ENCODE measurements at places on chromosomes 16 and 17.

DNA sequence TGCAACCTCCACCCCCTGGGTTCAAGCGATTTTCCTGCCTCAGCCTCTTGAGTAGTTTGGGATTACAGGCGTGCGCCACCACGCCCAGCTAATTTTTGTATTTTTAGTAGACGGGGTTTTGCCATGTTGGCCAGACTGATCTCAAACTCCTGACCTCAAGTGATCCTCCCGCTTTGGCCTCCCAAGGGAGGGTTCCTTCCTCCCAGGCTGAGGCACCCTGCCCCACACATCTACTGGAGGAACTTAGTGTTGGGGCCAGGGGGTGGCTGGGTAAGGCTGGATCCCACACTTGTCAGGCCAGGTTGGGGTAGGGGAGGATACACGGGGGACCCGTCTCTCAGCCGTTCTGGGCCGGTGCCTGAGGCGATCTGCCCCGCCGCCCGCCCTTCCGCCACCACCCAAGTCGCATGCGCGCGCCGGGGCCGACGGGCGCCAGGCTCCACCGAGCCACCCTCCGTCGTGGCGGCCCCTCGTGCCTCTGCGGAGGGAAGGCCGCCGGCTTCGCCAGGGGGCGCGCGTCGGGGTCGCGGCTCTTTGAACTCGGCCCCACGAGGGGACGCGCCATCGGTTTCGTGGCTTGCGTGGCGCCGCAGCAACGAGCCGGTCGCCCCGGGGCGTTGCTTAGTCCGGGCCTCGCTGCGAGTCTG is 15.9 kb downstream of the GRB7 start:
- no peak for DNase-seq

GRCh38 chr17:82349287-82349701 is 9.8 kb upstream of the TEX19 start:
- no peak for DNase-seq

GRCh38 chr17:58200024-58200633 is 7.6 kb downstream of the EPX start:
- DNase-seq = peak; percentile 54

- DNase-seq = no peak
These were observed 15.3 kb downstream of the XPO6 start for GRCh38 chr16:28196387-28196987.

DNA sequence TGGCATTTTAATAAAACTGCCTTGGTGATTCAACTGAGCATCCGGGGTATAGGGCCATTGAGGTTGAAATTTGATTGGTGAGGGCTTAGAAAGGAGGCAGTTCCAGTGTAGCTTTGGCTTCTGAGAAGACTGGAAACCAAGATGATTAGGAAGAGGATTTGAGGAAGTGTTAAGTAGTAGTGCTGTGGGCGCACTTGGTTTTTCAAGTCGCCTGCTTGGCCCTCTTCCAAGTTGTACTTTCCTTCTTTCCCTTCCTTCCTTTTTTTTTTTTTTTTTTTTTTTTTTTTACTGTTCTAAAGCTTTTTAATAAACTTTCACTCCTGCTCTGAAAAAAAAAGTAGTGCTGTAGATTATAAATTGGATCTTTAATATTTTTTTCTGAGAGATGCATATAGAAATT is 320.5 kb downstream of the UTP18 start:
- no peak for DNase-seq

GRCh38 chr16:2898831-2899563 is 12.7 kb upstream of the FLYWCH1 start:
- DNase-seq = no peak

DNA sequence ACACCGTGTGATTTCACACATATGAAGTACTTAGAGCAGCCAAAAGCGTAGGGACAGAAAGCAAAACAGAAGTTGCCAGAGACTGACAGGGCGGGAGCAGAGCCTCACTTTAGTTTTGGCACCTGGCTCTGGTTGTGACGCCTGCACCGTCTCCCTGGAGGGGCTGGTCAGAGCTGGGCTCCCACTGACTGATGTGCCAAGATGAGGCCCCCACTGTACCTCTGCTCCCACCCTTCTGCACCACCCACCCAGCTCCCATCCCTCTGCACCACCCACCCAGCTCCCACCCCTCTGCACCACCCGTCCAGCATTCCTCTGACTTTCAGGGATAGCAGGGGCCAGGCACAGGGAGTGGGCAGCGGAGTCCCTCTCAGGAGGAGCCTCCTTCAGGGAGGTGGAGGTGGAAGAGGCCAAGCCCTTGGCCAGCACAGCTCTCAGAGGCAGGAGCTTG is 3.2 kb upstream of the PRSS21 start:
- no peak for DNase-seq

GRCh38 chr16:88869673-88869980 is 3.2 kb upstream of the PABPN1L start:
- no peak for DNase-seq

- peak; percentile 11 for DNase-seq
These were observed 328 bp downstream of the LLGL1 start for GRCh38 chr17:18225642-18226283.

DNA sequence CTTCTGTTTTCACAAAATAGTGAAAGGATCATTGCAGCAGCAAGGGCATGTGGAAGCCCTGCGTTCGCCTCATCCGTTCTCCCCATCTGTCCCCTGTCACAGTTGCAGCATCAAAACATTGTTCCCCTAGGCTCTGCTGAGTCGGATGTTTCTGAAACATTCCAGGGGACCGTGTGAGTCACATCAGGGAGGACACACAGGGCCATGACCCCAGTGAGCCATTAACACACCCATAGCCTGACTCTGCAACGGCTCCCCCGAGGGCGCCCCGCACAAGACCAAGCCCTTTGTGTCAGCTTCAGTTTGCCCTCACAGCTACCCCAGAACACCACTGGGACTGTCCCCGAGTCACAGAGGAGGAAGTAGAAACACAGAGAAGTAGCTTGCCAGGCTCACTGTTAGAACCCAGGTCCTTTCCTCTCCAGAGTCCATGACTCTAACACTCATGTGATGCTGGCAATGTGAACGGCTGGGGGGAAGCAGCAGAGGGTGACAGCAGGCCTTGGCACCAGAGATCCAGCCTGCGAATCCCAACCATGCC is 63.3 kb upstream of the HSBP1 start:
- no peak for DNase-seq

GRCh38 chr17:29643817-29644160 is 21.1 kb upstream of the CORO6 start:
- DNase-seq = no peak

- no peak for DNase-seq
These were observed 131.7 kb upstream of the HSBP1 start for GRCh38 chr16:83676086-83676485.

DNA sequence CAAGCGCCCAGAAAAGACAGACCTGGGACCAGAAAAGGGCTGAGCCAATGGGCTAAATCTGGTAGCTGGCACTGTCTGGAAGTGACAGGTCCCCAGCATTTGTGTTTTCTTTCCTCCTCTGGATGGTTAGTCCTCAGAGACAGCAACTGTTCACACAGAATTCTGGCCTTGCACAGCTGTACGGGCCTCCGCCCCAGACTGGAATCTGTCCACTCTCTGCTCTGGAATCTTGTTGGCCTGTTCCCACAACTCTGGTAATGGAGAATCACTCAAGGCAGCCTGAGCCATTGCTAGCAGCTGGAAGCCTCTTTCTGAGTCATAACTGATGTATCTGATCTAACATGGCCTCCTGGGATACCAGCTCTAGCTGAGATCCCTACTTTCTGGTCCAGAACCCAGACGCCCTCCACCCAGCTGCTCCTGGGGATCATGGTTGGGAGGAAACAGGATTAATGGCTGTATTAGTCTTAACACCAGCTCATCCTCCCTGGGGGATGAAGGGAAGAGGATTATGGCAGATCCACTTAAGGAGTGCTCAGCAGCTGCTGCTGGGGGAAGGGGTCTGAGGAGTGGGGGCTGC is 9.1 kb downstream of the ZNF668 start:
- DNase-seq = no peak

DNA sequence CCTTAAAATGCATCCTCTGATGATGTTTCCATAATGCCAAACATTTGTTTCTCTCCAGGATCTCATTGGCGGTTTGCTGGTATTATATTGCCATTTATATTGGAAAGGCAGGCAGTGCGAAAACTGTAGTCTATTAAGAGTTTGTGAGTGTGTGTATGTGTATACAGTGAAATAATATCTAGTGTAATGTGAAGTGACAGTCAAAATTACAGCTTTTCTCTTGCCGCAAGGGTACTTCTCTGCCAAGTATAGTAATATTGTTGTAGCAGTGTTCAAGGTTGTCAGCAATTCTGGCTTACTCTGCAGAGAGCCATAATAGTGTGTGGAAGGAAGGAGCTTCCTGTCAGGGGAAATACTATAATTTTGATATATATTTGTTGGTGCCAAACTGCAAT is 178.6 kb downstream of the WWOX start:
- no peak for DNase-seq

GRCh38 chr16:20622498-20622870 is 46.3 kb upstream of the ACSM2B start:
- DNase-seq = no peak

- no peak for DNase-seq
These were observed 2.3 kb upstream of the MAP2K3 start for GRCh38 chr17:21282231-21282630.

DNA sequence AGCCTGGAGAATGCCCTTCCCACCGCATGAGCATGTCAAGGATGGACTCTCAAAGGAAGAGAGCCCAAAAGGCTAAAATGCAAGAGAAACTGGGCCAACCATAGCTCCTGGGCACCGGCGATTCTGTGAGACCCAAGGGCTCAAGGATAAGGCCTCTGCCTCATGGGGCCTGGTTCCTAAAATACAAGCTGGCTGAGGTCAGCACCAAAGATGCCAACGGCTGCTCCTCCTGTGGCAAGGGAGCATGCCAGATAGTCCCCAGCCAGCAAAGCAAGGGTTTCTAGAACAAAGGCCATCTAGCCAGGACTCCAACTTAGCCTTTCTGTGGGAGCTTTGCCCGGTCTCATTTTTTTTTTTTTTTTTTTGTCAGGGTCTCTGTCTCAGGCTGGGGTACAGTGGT is 20.1 kb downstream of the GPRC5B start:
- no peak for DNase-seq
